ENCODE measurements at places on chromosomes 7 and 10.

GRCh38 chr7:21773326-21773725 is 172.4 kb downstream of the CDCA7L start:
- no peak for DNase-seq

- DNase-seq, result no peak
These were observed 164.0 kb upstream of the NRP1 start for GRCh38 chr10:33498391-33498891.

- no peak for DNase-seq
These were observed 390.1 kb downstream of the TCERG1L start for GRCh38 chr10:130921461-130921860.

GRCh38 chr7:3285652-3286051 is 15.4 kb upstream of the SDK1 start:
- no peak for DNase-seq

- DNase-seq, result no peak
These were observed 103.6 kb downstream of the NPSR1 start for GRCh38 chr7:34761627-34762026.

GRCh38 chr7:14158111-14158510 is 168.6 kb upstream of the ETV1 start:
- DNase-seq, result no peak

DNA sequence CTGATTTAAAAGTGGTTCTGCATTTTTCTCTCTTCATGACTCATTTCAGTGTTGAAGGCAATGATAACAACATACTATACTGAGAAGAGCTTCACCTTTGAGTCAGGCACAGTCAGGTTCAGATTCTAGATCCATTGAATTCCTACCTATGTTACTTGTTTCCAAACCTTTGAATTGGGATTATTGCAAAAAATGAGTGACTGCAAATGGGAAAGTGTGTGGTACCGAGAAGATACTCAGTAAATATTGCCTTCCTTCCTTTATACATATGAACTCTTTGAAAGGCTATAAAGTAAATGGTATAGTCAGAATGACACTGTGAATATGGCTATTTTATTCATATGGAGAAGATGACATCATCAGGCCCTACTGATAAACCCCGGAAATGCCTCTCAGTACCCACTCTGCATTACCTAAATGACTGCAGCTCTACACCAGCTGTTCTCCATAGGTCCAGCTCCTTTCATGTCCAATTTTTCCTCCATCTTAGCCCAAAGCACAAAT is 66.7 kb upstream of the FGL2 start:
- DNase-seq, result no peak

DNA sequence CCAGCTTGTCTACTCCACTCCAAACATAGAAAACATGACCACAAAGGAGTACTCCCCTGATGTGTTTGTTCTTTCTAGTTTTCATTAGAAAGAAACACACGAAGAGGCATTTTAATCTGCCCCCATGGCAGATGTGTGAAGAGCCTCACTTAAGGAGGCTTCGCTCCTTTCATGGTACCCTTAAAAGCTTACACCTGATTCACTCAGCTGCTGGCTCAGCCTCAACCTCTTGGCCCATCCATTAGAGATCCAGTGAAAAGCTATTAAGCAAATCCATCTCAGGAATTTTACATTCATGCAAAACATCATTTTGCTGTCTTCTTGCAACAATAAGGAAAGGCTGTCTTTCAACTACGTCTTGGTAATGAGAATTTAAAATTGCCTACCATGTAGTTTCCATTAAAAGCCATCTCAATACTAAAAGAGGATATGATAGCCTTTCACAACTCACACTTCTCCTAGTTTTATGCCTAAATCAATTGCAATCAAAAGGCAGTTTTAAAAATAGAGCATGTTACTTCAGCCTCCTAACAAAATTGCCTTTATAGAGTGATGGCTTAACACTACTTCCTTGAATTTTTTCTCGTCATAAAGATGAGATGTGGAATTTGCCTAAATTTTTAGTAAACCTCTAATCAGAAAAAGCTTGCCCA is 22.7 kb downstream of the MACC1 start:
- no peak for DNase-seq

- no peak for DNase-seq
These were observed 268.3 kb downstream of the SNX13 start for GRCh38 chr7:17671956-17672355.

DNA sequence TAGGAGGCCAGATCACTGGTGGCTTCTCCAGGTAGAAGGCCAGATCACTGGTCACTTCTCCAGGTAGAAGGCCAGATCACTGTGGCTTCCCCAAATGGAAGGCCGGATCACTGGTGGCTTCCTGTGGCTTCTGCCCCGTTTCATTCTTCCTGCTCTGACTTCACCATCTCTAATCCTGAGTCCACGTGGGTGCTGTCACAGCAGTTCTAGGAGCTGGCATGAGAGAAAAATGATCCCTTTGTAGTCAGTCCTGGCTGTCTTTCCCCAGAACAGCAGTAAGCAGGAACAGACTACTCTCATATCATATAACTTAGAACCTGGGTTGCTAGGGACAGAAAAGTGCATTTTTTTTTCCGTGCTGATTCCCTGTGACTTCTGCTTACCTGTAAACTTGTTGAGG is 90.9 kb downstream of the ACTR3B start:
- DNase-seq, result no peak

DNA sequence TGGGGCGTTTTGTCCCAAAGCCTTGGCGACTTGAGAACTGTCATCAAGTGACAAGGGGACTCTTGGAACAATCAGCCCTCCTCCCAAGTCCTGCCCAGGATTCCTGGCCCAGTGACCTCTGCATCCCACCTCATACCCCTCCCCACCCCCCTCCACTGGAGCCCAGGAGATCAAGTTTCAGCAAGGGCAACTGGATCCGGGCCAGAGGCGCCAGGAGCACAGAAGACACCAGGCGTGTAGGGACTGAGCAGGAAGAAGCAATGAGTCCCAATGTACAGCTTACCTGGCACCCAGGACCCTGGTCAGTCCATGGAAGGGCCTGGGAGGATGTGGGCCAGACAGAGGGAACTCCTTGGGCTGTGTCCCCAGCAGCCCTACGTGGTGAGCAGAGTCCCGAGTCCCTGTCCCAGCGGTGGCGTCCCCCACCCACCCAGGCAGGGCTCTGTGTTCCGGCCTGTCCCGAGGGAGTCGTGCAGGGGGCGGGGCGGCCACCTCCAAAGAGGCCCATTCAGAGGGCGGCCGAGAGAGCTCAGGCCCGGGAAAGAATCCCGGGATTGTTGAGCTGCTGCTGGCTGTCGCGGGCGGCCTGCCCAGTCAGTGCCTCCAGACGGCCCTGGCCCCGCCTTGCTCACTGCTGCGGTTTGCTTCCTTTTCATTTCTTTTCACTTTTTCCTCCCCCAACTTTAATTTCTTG is 254.1 kb downstream of the TNS3 start:
- DNase-seq, result no peak

- no peak for DNase-seq
These were observed 787.4 kb downstream of the PHTF2 start for GRCh38 chr7:78585980-78586379.

DNA sequence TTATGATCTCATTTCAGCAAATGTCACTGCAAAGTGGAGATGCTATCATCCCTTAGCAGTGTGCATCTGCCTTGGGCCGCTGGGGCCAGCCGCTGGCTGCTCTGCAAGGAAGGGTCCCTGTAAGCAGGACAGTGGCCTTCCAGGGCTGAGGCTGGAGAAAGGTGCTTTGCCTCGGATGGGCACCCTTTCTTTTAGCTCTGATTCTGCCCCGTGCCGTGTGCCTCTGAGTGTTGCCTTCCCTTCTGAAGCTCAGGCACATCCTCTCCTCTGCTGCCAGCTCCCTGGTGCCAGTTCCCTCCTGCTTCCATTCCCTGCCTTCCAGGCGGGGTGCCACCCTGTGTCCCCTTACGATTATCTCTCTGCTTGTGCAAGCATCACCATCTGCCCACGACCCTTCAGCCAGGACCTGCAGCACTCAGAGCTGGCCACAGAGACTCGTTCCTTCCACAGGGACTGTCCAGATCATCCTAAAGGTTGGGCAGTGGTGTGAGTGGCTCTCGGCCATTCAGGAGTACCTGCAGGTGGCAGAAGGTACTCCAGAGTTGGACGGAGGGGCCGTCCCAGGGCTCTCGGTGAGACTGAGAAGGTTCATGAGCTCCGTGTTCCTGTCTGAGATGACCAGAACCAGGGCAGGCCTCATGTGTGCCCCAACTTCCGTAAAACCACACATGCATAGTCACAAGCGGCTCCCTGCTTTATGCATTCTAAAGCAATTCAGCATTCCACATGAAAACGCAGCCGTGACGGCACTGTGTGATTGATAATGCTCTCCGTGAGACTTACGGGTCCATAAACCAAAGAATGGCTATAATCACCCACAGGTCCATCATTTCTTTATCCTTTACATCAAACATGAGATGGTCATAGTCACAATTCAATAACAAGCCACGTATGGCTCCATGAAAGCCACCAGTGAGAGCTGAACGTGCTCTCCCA is 371.4 kb downstream of the DNAJB6 start:
- no peak for DNase-seq

DNA sequence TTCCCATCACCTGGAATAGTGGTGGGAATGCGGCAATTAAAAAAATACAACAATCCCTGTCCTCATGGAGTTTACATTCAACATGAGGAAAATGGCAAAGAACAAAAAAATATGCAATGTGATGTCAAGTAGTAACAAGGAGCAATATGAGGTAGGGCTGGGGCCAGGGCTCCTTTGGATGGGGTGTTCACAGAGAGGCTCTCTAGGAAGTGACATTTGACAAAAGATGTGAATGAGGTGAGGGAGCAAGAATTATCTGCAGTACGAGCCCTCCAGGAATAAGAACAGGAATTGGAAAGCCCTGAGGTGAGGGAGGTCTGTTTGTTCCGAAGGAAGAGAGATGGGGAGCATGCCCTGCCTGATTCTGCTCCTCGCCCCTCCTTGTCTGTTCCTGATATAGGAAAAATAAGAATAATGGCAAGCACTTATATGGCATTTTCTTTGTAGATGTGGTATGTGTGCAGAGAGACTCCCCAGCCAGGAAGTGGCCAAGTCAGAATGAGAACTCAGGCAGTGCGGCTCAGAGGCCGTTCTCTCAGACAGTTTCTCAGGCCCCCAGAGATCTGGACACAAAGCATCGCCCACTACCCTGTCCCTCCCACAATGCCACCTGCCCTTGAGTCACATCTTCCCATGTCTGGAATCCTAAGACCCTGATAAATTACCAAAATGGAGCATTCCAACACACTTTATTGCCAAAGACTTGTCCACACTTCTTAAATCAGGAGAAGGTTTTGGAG is 105.6 kb downstream of the APBB1IP start:
- no peak for DNase-seq

- no peak for DNase-seq
These were observed 57.1 kb upstream of the KMT2C start for GRCh38 chr7:152492952-152493351.

- no peak for DNase-seq
These were observed 332.6 kb upstream of the ZNF32 start for GRCh38 chr10:43981232-43981631.

GRCh38 chr10:34786464-34786863 is 28.6 kb downstream of the PARD3 start:
- no peak for DNase-seq

DNA sequence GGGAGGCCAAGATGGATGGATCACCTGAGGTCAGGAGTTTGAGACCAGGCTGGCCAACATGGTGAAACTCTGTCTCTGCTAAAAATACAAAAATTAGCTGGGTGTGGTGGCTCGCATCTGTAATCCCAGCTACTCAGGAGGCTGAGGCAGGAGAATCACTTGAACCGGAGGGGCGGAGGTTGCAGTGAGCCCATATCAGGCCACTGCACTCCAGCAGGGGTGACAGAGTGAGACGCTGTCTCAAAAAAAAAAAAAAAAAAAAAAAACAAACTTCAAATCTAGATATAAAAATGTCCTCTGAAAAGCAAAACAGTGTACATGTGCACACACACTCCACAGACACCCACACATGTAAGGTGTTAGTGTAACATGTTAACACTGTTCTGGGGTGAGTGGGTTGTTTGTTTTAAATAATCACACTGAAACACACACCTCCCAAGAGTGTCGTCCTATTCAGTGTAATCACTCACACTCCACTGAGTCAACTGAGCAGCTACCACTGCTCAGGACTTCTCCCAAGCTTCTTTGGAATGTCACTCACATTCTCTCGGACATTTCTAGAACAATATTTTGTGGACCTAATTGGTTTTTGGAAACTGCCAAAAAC is 12.8 kb upstream of the RGS10 start:
- DNase-seq, result no peak

DNA sequence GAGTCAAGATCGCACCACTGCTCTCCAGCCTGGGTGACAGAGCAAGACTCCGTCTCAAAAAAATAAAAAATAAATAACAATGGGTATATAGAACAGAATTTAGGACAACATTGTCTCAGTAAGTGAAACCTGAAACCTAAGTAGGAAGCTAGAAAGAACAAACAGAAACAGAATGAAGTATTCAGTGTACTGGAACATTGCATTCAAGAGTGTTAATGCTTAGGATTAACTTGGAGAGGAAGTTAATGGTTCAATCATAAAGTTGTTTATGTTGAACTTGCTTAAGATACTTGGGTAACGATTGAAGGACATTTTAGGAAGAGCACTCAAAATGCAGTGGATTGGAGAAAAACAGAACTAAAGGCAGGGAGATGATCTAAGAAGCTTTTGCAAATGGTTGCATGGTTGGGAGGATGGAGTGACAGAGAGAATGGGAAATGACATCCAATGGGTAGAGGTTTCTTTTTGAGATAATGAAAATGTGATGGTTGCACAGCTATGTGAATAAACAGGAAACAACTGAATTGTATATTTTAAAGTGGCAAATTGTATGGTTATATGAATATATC is 233.7 kb downstream of the ADK start:
- no peak for DNase-seq

- DNase-seq, result no peak
These were observed 20.1 kb downstream of the LHPP start for GRCh38 chr10:124481717-124482116.

DNA sequence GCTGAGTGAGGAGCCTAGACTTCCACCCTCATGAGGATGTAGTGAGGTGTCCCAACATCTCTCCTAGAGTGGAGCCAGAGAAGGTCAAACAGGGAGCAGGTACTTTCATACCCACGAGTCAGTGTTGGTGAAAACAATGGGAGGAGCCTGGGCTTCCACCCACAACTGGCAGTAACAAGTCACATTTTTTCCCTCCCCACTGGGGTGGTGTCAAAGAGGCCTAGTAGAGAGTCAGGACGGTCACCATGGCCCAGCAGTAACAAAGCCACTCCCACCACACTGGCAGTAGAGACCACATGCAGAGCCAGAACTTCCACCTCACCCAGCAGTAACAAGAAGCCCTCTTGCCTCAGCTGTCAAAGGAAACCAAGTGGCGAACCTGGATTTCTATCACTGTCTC is 280.2 kb upstream of the IMMP2L start:
- no peak for DNase-seq

- no peak for DNase-seq
These were observed 427.6 kb downstream of the INHBA start for GRCh38 chr7:41275255-41275654.

GRCh38 chr10:32005050-32005449 is 51.2 kb downstream of the KIF5B start:
- DNase-seq, result no peak

DNA sequence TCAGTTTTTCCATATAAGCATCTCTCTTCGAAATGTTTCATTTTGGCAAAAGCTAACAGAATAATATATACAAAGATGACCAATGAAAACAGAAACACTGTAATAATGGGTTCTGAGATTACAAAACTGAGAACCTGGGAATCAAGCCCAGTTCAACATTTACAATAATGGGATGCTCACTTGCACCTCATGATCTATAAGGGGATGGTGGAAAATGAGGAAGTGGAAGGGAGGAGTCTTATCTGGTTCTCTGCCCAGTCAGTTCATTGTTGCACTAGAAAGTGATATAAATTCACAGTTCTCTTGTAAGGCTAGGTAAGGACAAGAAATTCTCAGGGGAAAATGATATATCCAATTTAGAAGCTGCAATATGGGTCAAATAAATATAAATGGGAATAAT is 31.7 kb upstream of the RHOBTB1 start:
- DNase-seq, result no peak
